ENCODE measurements at places on chromosomes 16 and 17.

- DNase-seq, result no peak
Observed at GRCh38 chr17:47735536-47736011, 2.5 kb downstream of the TBX21 start.

GRCh38 chr16:86455116-86455515, 55.2 kb upstream of the FOXF1 start:
- no peak for DNase-seq

DNA sequence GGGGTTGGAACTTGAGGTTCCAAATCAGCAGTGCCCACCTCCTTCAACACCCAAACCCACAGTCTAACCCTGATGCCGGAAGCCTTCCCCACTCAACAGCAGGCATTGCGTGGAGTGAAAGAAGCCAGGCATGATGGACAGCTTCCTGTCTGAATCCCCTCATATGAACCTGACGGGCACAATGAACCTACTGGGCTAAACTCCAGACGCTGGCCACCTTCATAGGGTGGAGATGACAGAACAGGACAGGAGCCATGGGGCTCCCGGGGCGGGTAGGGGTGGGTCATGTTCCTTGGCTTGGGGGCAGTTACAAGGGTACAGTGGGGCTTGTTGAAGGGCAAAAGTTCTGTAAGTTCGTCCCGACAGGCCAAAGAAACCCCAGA, 460 bp upstream of the HSBP1 start:
- no peak for DNase-seq

GRCh38 chr17:59858932-59859331, 33.8 kb downstream of the TUBD1 start:
- no peak for DNase-seq

DNA sequence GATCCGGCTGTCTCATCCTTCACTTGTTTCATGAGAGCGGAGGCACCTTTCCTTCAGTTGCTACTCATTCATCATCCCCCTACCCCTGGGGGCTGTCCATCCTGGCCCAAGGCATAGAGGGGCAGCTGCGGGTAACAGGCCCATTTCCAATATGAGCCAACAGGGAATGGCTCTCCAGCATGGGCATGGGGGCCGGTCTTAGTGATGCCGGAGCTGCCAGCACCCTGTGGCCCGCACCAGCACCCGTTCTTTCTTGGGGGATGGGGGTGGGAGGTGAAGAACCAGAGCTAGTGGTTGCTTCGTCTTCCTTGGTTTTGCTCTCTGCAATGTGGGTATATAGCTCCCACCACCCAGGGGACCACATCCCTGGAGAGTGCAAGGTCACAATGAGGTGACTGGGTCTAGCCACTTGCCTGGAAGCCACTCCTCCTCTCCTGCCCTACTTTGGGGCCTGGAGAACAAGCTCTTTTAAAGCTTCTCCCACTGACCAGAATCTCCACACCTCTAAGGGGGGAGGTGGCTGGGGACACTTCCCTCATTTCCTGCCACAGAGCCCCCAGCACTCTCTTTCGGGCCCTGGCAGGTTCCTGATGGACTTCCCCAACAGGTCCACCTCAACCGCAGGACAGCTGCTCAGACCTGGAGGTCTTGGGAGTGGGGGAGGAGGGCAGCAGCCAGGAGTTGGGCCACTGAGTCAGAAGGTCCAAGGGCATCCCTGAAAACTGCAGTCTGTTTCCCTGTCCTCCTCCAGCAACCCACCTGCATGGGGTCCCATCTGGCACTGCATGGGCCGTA, 11.9 kb upstream of the TBX2 start:
- no peak for DNase-seq

- no peak for DNase-seq
Observed at GRCh38 chr17:29740017-29740416, 117.3 kb upstream of the CORO6 start.

DNA sequence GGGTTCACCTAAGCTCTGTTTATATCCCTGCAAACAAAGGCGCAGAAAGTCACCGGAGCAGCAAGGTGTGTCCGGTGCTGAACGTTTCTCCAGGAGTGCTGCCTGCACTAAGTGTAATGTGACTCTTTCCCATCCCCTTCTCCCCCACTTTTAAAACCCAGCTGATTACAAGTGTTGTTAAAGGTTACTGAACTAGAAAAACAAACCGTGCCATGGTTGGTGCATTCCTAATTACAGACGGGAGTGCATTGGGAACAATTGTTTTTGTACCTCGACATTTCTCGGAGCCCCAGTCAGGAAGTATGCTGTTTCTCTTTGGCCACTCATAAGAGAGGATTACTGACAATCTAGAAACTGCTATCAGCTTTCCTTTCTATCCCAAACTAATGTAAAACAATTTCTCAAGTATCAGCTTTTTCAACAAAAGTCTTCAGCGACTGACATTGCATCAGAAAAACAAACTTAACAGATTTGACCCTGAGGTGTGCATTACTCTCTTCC, 441.0 kb upstream of the SALL1 start:
- DNase-seq, result peak; percentile 23

- DNase-seq, result no peak
Observed at GRCh38 chr16:776824-777223, 11.4 kb downstream of the RPUSD1 start.

DNA sequence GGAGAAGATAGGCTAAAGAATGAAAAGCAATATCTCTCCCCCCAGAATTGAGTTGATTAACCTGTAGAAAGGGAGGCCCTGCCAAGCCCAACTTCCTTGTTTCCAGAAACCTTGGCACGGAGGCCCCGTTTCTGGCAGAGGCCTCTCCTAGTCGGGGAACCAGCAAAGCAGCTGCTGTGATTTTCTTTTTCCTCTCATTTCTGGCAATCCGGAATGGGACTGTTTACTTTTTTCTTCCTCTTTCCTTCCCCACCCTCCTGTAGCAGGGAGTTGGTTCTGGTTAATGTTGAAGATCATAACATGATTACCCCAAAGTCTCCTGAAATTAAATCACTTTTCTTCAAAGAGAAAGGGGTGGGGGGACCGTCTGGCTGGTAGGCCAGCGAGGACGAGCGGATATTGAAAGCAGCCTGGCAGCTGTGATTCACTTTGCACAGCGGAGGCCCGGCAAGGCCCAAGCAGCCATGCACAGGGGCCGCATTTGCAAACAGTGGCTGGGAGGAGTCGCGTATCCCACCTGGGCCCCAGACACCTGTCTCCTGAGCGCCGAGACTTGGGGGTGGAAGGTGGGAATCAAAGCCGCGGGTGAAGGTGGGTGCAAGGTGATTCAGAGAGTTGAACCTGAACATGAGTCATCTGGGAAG, 51.5 kb downstream of the NTN1 start:
- no peak for DNase-seq

DNA sequence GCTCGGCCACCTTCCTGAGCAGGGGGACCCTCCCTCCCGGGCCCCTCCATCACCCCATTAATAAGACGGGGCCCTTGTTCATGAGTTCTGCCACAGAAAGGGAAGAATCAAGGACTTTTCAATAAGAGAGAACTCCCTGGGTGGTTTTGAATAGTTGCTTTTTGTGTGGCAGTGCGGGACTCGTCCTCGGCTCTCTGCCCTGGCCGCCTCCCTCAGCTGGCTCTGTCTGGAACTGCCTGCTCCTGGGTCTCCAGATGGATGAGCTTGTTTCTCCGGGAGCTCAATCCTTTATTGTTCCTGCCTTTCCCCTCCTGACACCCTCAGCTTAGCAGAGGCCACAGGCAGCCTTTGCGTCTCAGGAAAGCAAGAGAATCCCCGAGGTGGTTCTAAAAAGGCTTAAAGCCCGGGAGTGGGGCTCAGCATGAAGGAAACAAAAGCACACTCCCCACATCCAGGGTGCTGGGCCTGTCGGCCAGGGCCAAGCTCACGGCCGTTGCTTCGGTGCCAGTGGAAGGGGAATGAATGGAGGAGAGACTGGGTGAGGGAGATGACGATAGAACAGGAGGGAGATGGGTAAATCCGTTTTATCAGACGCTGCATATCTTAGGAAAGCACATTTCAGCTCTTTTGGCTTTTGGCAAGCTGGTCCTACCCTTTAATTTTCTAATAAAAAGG, 60.2 kb downstream of the RAI1 start:
- DNase-seq, result no peak

DNA sequence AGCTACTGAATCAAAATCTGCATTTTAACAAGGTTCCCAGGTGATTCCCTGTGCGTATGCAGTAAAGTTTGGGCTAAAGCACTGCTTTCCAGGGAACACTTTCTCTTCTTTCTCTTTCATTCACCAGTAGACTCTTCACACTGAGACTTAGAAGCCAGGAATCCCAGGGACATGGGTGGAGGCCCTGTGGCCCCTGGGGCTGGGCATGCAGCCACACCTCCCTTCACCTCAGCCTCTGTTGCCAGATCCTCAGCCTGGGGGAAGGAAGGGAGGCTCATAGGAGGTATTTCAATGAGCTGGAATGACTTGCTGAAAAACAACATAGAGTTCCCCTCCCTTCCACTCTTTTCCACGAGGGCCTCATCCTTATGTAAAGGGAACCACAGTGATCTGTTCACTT, 1.2 kb downstream of the G6PC3 start:
- no peak for DNase-seq

GRCh38 chr17:43015579-43015978, 6.6 kb downstream of the VAT1 start:
- no peak for DNase-seq

DNA sequence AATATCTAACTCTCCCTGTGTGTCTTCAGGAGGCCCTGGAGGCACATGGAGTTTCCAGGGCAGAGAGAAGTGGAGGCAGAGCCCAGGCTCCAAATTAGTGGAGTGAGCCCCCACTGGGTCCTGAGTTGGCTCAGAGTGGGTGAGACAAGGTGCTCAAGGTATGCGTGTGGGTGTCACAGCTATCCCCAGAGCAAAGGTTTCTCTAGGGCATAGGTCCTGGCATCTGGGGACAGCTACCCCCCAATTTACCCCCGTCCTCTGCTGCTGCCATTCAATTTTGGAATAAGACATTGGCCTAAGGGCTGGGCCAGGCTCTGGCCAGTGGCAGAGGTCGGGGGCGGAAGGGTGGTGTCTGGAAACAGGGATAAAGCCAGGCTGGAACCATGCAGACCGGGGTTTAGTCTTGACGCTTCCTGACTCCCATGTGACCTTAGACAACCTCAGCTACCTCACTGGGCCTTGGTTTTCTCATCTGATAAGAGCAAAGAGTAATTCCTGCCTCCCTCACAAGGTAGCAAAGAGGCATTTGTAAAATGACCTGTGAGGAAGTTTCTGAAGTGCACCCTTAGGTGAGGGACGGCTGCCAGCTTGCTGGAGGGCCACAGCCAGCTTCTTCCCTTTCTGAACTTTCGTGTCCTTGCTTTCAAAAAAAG, 78.2 kb upstream of the TMEM97 start:
- no peak for DNase-seq

DNA sequence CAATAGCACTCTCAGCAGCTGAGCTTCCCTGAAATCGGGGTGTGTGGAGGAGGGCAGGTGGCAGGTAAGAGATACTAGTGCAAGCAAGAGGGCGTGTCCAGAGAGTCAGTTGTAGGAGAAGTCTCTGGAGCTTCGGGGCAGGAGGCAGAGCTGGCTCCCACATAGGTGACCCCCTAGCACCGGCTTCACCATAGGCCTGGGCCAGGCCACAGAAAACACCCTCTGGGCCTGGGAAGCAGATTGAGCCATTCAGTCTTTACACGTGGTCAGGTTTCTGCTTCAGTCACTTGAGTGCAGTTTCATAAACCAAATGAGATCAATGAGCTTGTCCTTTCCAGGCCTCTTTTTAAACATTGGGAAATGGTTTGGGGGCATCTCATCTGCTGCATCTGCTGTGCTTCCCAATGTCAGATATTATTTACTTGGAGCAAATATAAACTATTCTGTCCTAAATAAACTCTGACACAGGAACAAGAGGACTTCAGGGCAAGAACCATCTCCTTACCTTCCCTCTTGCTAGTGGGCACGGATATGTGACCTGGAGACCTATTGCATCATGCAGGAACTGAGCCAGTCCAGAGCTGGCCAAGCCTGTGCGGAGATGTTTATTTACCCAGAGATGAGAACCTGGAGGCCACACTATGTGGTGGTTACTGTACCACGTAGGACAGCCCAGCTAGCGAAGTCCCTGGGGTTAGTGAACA, 16.1 kb downstream of the CCR7 start:
- DNase-seq, result peak; percentile 66

GRCh38 chr17:49076573-49077384, 55.8 kb upstream of the B4GALNT2 start:
- no peak for DNase-seq

DNA sequence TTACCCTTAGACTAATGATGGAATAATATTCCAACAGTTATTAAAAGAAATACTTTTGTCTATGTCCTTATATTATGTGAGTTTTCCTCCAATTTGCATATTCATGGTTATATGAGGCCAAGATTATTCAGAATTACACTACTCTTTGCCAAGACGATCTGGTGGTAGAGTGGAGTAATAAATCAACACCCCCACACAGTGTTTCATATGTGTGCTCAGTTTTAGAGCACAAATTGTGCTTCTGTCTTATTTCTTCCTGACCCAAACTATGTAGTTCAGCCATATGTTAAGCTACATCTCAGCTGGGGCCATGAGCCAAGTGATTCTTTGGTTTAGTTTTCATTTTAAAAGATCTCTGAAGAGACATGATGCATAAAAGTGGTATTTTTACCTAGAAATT, 26.9 kb upstream of the PPM1E start:
- no peak for DNase-seq

DNA sequence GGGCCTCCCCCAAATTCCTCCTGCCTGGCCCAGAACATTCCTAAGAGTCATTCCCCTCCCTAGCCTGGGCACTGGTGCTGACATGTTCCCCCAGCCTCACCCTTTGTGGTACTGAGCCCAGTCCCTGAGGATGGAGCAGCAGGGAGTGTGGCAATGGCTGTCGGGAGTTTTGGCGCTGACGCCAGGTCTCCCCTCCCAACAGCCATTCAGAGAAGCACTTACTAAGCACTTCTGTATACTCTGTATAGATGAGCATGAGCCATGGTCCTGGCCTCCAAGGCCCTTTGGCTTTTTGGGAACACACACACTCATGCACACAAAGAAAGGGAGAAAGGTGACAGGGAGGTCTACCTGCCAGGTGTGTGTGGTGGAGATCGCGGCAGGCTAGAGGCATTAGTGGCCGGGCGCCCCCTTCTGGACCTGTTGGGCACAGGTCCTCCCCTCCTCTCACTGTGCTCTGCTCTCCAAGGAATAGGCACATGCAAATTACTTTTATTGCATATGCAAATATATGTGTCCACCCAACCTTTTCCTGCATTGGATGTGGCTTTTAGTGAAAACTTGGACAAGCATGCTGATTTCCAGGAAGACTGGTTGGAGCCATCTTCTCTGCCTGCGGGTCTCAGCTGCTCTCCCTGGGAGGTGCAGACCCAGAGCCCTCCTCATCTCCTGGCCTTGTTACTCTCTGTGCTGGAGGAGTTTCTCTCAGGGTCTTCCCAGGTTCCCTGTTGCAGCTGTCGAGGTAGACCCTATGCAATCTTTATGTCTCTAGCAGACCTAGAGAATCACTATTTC, 17.4 kb upstream of the C17orf107 start:
- DNase-seq, result peak; percentile 33

Data from NCI-H2029 (cell line).